GF-D8 (cell line): ENCODE measurements at places on chromosomes 11 and 22.
A peak's percentile ranks its signal among the peaks of the same experiment; 100 is the strongest.

DNA sequence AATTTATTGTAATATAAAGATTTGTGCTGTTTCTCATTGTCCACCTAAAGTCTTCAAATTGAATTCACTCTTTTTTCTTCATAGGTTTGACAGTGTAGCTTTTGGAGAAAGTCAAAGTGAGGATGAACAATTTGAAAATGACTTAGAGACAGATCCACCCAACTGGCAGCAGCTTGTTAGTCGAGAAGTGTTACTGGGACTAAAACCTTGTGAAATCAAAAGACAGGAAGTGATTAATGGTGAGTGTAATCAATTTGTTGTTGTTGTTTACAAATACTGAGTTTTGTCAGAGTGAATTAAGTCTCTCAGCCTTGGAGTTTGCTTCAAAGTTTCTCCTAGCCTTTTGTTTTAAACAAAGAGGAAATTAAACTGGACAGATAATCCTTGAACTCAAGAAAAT lies 53.6 kb upstream of the GRIK4 start:
- no peak for DNase-seq

- DNase-seq = no peak
These were observed 23.6 kb upstream of the LRRC55 start for GRCh38 chr11:57158180-57158579.

- DNase-seq = no peak
These were observed 30.8 kb upstream of the MOB2 start for GRCh38 chr11:1517117-1518005.

GRCh38 chr11:100942016-100942415 lies 187.6 kb downstream of the PGR start:
- no peak for DNase-seq

DNA sequence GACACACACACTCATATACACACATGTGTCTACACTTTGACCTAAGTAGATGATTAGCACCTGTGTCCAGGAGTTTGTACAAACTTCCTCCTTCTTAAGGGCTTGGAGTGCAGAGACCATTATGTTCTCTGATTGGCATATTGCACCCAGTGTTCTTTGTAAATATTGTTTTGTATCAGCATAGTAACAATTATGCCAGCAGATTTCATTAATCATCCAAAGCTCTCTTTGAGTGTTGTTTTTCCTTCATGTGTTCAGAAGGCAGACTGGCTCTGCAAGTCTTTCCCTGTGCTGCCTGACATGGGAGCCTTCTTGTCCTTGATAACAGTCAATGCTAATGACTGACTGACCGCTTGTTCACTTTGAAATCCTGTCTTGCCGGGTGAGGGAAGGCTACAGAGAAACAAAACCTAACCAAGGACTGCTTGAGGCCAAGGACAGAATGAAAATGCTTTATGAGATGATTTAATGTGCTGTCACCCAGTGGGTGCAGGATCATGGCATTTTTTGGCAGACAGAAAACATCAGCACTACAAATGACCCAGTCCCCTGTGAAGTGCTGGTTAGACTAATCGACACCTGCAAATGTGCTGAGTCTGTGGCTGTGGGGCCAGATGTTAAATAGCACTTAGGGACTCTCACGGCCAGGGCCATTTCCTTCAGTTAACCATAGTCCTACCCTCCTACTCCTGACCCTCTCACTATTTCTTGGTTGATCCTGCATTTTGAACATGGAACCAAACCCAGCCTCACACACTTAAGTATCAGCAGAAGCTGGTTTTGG lies 6.6 kb upstream of the BARX2 start:
- DNase-seq = no peak

DNA sequence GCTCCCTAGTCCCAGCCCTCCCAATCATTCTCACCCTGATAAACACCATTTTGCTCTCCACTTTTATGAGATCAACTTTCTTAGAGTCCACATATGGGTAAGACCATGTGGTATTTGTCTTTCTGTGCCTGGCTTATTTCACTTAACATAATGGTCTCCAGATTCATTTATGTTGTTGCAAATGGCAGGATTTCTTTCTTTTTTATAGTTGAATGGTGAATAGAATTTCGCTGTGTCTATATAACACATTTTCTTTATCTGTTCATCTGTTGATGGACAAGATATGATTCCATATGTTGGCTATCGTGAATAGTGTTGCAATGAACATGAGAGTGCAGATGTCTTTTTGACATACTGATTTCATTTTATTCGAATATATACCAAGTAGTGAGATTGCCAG lies 367.4 kb upstream of the ARHGAP42 start:
- no peak for DNase-seq

DNA sequence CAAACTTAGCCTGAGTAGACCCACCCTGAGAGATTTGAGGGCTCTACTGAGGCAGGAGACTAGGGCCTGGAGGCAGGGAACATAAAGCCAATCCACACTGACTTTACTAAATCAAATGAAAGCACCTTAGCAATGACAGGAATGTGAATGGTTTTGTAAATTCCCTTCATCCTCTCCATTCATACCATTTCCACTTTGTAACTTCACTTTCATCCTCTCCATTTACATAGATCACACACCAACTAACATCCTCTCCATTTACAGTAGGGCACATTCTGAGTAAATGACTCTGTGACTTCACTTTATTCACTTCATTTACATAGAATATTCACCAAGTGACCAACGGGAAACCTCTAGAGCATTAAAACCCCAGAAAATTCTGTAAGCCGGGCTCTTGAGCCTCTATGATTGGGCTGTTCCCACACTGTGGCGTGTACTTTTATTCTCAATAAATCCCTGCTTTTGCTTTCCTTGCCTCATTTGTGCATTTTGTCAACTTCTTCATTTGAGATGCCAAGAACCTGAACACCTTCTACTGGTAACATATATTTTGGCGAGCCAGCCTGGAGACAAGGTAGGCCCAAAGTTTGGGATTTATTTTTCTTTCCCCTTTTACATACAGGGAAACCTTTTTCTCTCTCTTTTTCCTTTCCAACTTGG lies 82.9 kb downstream of the PIWIL4 start:
- DNase-seq = no peak

DNA sequence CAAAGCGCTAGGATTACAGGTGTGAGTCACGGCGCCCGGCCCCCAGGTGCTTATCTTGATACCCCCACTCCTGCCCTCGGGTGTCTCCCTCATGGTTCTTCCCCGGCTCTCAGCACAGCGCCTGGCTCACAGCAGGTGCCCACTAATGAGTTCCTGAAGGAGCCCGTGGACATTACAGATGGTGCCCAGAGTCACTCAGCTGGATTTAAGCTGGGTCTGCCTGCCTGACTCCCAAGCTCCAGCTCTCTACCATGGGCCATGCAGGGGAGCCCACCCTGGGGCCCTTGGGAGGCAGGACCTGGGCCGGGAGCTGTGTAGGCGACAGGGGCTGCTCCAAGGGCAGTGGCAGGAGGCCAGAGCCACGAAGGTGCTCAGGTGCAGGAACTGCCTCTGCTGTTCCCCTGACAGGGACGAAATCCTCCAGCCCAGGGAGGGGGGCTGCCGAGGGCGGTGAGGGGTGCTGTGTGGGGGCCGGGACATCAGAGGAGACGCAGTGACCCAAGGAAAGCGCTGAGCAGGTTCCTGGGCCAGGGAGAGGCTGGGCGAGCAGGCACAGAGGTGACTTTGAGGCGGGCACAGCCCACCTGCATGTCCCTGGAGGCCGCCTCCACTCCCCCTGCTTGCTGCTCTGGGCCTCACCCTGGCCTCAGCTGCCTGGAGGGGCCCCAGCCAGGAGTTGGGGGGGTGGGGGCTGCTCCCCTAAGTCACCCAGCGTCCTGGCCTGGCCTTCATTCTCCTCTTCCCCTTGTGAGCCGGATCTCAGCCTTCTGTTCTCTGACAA lies 14.6 kb upstream of the FLRT1 start:
- no peak for DNase-seq

GRCh38 chr22:48153726-48154125 lies 1391.3 kb downstream of the TBC1D22A start:
- no peak for DNase-seq

DNA sequence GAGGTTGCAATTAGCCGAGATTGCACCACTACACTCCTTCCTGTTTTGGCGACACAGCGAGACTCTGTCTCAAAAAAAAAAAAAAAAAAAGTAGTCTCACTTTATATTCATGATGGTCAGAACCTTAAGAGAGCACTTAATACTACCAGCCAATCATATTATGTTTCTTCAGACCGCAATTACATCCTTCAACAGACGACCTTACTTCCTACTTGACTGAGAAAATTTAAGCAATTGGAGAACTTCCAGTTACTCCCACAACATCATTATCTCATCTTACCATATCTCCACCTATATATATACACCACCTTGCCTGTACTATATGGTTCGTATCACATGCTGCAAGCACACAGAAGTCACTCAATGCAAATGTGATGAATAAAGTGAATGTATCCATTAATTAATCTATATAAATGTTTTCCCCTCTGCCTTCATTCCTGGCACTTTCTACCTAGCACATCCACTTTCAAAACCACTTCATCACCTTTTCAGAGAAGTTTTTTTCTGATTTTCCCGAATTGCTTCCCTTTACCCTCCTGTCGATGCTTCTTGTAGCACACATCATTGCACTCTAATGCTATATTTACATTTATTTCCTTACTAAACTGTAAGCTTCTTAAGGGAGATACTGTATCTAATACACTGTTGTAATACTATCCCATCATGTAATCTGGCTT lies 13.8 kb downstream of the ATP5MG start:
- peak; percentile 99 for DNase-seq

DNA sequence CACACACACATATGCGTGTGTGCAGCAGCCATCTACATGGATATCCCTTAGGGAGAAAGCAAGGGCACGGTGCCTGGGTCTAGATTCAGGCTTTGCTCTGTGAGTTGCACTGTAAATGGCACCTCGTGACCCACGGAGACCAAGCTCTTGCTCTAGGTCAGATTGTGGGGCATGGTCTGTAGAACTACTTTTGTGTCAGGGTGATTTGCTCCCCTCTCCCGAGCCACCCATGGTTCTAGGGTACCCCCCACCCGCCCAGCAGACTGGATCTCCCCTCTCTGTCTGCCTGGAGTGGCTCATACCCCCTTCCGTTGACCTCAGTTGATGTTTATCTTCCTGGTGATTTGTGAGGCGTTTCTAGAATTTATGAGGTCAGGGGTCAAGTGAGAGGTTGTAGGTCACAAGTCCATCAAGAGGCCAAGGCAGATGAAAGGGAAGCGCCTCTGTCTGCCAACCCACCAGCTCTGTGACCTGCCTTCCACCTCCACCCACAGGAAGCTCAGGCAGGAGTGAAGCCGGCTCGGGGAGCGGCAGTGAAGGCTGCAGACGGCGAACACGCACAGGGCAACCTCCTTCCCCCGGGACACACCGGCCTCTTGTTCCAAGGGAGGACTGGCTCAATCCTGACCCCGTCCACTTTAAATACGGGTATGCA lies 76.2 kb upstream of the TTLL12 start:
- DNase-seq = peak; percentile 76

DNA sequence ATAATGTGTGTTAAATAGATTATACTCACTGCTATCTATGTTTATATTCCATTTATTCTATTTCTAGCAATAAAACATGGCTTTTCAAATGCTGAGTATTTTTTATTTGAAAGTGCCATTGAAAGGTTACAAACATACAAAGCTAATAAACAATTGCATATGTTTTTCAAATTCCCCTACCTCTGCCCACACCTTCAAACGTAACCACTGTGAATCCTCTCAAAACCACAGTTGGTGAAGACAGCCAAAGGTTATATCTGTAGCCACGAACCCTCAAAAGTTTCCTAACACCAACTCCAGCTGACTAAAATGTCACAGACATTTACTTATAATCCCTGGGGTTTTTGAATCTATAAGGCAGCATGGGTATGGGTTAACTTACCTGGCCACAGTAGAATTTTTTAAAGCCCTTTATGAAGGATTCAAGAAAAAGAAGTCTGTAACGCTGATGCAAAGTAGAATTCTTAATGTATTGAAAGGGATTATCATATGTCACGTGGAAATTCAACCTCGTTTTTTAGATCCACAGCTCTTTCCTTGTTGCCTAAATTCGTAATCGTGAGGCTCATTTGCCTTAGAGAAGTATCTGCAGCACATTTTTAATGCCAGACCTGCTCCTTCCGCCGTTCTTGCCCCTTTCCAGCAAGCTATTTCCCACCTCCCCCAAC lies 122.5 kb upstream of the ZC3H12C start:
- peak; percentile 69 for DNase-seq

GRCh38 chr22:33105501-33105911 lies 47.3 kb upstream of the SYN3 start:
- DNase-seq = no peak

- DNase-seq = no peak
These were observed 38.0 kb upstream of the AMOTL1 start for GRCh38 chr11:94730153-94730552.

GRCh38 chr11:120566176-120566575 lies 54.6 kb downstream of the GRIK4 start:
- DNase-seq = no peak

- DNase-seq = no peak
These were observed 48.8 kb downstream of the ARHGAP32 start for GRCh38 chr11:129143335-129143734.

DNA sequence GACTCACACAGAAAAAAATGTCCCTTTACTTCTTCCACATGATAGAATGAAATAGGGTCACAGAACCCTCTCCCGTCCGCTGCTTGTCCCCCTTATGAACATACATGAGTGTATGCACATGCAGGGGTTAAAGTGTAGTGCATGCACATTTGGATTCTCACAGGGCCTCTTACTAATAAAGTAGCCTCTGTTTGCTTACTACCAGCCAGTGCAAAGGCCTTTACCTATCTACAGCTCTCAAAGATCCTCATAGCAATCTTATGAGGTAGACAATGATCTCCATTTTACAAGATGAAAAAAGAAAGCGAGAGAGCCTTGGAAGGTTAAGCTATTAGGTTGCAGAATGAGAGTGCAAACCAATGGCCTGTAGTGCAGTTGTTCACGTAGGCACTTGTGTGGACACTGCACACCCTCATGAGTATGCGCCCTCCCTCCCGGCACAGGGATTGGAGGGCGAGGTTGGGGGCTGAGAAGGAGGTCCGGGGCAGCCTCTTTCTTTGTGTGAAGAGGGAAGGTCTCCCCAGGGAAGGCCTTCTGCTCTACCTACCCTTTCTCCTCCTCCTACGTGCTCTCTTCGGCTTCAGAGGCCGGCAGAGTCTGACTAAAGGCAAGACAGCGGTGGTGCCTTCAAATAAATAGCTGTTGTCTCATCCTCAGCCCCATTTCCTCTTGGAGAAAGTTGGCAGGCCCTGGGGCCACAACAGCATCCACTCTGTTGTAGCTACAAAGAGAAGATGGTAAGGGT lies 91.3 kb downstream of the CEP164 start:
- no peak for DNase-seq

DNA sequence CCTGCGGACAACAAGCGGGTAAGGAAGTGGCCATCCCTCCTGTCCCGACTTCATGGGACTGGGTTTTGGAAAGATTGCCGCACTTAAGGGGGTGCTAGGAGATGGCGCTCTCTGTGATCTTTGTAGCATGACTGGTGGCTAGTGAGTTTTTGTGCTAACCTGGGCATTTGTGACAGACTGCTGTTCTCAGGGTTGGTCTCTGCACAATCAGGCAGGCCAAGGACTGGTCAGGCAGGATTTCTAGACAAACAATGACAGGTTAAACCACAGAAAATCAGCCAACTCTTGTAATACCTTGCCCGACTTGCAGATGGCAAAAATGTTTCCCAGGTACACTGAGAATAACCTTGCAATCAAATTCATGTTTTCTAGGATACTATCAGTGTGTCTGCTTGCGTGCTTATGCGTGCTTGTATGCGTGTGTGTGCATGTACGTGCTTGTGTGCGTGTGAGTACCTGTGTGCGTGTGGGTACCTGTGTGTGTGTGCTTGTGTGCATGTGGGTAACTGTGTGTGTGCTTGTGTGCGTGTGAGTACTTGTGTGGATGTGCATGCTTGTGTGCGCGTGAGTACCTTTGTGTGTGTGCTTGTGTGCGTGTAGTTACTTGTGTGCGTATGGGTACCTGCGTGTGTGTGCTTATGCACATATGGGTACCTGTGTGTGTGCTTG lies 25.6 kb upstream of the SORL1-AS1 start:
- DNase-seq = no peak
